ENCODE measurements at places on chromosomes 7 and 10.

DNA sequence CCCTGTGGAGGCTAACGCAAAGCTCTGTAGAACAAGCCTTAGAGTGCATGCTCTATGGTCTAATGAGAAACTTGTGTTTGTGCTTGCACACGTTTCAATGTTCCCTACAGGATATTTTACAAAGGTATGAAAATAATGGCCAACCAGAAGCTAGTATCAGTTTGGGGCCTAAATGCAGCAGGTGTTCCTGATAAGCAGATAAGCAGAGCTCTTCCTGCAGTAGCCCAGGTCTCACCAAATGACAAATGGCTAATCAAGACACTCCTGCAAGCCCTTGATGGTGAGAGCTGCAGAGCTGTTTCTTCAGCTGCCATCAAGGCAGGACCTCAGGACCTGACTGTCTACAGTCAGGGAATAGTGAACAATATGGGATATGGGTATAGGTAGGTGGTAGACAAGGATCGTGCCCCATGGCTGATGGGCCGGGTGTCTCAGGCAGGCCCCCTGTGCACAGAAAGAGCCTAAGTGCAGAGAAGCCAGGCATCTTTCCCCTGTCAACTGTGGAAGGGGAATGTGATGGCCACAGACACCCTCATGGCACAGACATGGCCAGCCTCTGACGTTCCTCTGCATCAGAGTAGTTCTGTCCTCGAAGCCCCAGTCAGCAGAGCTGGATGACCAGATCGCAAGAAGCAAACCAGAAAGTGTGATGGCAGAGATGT lies 23.2 kb upstream of the RASSF4 start:
- no peak for DNase-seq

- DNase-seq, result no peak
Measured at GRCh38 chr7:137142376-137142775, 201.2 kb downstream of the PTN start.

- no peak for DNase-seq
Measured at GRCh38 chr7:127782075-127782474, 130.1 kb downstream of the SND1 start.

- no peak for DNase-seq
Measured at GRCh38 chr7:101804967-101805366, 12.5 kb upstream of the CUX1 start.

DNA sequence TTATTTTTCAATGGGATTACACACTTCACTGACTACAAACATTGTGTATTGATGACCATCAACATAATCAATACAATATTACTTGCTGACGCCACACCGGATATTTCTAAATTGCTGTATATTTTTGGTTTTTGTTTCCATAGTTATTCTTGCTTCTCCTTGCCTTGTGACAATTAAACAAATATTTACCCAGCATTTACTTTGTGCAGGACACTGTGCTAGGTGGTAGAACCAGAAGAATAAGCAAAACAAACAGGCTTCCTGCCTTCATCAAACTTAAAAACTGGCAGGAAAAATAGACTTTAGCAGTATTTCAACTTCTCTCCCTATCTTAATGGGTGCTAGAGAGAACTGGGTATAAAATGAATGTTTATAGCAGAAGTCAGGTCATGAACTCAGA lies 50.6 kb downstream of the ZNF277 start:
- no peak for DNase-seq

DNA sequence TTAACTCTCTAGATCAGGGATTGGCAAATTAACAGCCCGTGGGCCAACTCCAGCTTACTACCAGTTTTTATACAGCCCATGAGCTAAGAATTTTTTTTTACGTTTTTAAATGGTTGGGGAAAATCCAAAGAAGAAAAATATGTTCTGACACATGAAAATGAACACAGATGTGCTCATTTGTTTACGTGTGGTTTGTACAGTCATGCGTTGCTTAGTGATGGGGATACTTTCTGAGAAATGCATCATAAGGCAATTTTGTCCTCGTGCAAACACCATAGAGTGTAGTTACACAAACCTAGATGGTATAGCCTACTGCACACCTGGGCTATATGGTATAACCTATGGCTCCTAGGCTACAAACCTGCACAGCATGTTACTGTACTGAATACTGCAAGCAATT lies 8.3 kb upstream of the SMKR1 start:
- DNase-seq, result peak; percentile 93

DNA sequence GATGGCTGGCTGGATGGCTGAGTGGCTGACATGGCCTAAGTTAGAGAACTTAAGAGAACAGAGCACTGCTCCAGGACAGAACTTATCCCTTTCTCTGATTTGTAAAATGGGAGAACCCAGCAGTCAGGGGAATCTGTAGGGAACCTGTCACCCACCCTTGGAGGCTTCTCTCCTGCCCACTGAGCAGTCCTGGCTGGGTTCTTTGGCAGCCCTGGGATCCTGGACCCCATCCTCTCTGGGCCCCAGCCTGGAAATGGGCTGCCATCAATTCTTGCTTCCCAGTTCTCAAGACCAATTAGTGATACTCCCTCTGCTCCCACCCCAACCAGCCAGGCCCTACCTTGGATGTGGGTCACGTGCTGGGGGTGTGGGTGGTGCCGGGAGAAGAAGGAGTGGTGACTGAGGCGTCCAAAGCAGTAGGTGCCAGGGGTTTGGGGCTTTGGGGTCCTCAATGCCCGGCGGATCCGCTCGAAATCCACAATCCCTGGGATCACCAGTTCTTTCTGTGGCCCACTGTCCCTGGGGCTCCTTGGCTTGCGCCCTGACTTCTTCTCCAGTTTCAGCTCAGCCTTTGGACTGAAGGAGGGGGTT lies 3.6 kb downstream of the TBATA start:
- DNase-seq, result no peak

DNA sequence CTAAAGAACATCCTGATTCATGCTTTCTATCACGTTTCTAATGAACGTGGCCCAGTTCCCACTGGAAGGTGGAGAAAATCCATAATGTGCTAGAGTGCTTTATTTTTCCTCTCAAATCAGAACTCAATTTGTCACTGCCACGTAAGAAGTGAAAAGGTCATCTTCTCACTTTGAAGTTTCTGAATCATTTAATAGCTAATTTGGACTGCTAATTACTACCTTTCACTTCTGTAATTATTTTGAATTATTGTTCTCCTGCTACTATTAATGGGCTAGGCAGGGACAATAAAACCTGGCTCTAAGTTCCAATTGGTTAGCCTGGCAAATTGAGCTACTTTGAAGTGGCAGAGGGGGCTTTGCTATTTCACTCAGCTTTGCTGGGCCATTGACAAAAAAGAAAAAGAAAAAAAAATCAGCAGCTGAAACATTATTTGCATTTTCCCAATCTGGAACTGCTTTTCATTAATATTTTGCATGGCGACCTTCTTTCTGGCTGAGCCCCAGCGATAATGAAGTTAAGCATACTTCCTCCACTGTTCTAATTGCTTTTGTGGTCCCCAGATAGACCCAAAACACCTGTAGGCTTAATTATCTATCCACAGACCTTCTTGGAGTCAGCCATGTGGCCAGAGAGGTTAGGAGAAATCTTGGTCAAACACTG lies 264.2 kb downstream of the SEC23IP start:
- no peak for DNase-seq

- peak; percentile 84 for DNase-seq
Measured at GRCh38 chr10:23065181-23065948, 30.0 kb upstream of the MSRB2 start.

DNA sequence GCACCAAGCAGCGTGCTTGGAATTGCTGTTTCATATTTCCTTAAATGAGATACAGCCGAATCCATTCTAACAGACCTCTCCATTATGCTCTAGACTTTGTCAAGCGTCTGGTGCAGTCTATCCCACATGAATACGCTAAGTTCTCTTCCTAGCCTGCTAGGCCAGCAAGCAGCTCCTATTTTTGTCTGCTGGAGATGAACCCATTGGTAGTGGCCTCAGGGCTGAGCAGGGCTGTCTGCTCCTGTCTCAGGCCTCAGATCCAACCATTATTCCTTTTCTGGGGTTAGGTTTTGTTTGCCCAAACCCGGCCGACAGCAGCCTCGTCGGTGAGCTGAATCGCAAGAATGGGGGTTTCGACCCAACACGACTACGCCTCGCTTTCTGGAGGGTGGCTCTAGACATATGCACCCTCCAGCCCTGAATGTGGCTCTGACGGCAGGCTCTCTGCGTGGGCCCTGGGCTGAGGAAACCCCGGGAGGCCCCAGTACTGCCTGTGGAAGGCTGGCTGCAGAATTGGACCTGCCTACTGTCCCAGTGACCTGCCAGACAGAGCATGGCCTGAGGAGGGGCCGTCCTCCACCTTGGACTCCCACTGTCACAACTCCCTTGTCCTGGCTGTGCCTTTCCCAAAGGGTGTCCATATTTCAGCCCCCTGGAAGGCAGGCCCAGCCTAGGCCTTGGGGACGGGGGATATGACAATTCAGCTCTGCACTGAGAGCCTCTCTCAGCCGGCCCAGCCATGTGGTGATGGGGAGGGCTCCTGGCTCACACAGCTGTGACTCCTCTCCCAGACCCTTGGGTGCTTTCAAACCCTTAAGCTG lies 267.9 kb upstream of the TCERG1L start:
- no peak for DNase-seq

- DNase-seq, result no peak
Measured at GRCh38 chr10:56449770-56450169, 88.7 kb upstream of the ZWINT start.

DNA sequence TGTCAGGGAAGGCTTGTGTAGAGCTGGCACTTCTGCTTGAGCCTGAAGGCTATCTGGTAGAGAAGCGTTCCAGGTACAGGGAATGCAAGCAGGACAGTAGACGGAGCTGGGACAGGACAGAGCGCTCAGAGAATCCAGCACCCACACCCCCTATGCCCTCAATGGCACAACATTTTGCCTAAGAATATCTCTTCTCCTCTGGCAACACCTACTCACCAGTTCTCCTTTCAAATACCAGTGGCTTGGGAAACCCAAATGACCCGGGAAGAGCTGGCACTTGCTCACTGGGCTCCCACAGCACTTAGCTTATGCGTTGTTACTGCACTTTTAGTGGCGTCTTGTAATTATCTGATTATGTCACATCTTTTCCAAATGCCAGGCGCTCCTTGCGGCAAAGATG lies 118.6 kb downstream of the RNF216 start:
- no peak for DNase-seq

DNA sequence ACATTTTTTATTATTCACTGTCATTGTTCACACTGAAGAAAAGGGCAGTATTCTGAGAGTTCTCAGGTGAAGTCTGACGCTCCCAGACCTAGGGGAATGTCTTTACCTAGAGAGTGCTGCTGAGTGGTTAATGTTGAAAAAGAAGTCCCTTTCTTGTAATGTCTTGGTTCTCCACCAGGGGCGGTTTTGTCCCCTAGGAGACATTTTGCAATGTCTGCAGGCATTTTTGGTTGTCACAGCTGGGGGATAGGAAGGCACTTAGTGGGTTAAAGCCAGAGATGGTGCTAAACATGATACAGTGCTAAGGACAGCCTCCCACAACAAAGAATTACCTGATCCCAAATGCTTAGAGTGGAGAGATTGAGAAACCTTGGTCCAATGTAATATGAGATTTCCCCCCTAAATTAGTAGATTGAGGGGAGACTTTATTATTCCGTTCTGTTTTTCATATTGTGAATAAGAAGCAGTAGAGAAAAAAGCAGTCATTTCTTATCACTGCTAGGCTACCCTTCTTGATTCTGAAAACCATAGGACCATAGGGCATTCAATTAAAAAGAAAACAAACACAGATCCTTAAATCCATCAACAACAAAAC lies 13.1 kb downstream of the UMAD1 start:
- no peak for DNase-seq

DNA sequence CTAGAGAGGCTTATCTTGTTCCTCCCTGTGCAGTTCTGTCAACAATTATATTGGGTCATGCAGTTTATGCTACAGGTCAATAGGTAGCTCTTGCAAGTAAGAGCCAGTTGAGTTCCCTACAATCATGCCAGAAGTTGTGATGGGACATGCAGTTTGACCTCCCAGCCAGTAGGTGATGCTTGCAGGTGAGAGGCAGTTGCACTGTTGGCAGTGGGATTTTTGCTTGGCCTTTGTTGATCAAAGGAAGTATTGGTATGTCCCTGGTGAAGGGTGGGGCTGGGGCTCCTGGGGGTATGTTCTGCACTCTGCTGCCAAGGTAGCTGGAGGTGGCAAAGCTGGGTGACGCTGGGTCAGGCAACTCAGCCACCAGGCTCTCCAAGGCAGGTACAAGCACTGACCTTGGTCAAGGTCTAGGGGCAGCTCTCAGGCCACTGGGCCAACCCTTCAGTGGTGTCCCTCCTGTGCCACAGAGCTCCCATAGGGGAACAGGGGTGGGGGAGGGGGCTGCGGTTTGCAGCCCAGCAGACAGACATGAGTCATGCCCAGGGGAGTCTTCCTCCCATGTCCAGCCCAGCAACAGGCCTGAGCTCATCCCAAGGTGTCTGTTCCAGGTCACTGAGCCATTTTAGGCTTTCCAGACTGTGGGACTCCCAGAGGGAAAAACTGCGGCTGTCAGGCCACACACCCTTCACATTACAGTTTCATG lies 43.3 kb downstream of the MEOX2 start:
- DNase-seq, result no peak

GRCh38 chr7:84202855-84203254 lies 8.3 kb upstream of the SEMA3A start:
- no peak for DNase-seq

DNA sequence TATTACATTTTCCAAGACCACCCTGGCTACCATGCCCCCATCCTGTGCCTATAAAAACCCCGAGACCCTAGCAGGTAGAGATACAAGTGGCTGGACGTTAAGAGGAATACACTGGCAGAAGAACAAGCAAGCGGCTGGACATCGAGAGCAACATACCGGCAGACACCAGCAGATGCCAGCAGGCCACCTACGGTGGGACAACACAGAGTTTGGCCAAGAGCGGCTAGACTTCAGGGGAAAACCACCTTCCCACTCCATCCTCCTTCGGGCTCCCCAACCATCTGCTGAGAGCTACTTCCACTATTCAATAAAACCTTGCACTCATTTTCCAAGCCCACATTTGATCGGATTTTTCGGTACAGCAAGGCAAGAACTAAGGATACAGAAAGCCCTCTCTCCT lies 70.3 kb downstream of the ORC5 start:
- no peak for DNase-seq

DNA sequence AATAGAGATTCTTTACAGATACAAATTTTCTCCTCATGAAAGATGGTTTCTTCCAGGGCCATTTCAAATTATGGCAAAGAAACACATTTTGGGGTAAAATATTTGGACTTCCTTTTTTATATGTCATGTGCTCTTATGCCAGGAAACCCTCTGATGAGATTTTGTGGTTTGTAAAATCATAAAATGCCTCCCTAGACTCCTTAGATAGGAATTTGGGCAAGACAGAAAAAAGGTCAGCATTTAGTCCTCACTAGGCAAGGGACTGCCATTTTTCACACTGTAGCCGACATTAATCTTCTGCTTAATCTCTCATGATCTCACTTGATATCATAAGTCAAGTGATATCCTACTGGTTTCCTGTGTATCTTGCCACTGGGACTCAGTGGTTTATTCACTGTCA lies 286.4 kb downstream of the ARHGAP12 start:
- DNase-seq, result peak; percentile 41

- peak; percentile 91 for DNase-seq
Measured at GRCh38 chr10:80199828-80200227, 5.5 kb downstream of the ANXA11 start.

DNA sequence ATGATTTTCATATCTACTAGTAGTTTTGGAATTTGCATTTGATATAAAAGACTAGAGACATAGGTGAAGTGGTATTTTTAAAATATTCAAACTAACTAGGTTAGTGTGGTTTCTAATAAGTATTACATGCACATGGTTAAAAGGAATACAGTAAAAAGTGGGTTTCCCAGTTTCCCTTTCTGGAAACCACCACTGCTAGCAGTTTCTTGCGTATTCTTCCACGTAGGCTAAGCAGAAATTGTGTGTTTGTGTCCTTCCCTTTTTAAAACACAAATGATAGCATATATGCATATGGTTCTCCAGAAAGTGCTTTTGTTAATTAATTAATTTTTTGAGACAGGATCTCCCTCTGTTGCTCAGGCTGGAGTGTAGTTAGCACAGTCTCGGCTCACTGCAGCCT lies 15.4 kb downstream of the NRF1 start:
- no peak for DNase-seq
